ENCODE measurements at places on chromosomes 1 and 21. TPM values are rescaled to one million over a fixed set of nuclear protein-coding genes. Genes with fewer than 3 reads are reported as not detected.

The SPOCD1 gene
- total RNA-seq = not detected

The TINAGL1 gene
- 130 TPM for total RNA-seq

The NBPF11 gene
- total RNA-seq = 10.0 TPM

The LMX1A gene
- total RNA-seq = not detected

The SLC22A15 gene
- total RNA-seq = 3.2 TPM

The FAM177B gene
- total RNA-seq = 0.36 TPM

DNA sequence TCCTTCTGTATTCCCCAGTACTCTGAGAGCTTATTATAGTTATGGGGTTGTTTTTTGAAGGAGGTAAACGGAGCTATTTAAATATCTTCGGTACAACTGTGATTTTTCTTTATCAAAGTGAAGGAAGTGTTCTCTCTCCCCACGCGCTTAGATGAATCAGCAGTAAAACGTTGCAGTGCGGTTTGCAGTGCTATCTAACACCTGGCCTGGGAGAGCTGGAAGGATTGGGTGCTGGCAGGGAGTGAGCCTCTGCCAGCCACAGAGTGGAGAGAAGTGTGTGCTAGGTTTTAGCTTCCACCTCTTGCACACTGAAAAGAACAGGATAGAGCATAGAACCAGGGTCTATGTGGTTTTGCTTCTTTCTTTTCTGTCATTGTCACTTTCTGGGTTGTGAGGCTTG lies 165.9 kb downstream of the SDCCAG8 start:
- no peak for DNase-seq

- no peak for DNase-seq
Observed at GRCh38 chr1:186497651-186498050, 36.7 kb upstream of the PDC start.

DNA sequence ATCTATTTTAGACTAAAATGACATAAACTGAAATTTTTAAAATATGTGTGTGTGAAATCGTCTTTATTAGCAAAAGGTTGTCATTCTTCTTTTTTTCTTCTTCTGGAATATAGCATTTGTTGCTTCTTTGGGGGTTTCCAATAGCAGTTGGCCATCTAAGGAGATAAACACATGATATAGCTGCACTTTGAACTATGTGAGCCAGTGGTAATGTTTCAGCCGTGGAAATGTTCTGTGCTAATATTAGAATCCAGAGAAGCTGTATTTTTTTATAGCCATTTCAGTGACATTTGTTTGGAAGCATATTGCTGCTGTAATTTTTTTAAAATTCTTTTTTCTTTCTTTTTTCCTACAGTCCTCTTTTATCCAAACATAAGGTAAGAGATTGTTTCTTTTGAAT lies 75.1 kb downstream of the CNST start:
- DNase-seq = no peak

DNA sequence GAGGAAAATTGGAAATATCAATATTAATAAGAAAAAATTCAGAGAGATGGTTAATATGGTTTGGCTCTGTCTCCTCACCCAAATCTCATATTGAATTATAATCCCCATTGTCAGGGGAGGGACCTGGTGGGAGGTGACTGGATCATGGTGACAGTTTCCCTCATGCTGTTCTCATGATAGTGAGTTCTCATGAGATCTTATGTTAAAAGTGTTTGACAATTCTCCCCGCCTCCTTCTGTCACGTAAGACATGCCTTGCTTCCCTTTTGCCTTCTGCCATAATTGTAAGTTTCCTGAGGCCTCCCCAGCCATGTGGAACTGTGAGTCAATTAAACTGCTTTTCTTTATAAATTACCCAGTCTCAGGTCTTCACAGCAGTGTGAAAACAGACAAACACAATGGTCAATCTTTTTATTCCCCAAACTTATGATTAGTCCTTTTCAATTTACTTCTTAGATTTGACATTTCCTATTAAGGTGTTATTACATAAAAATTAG lies 11.0 kb downstream of the EGLN1 start:
- DNase-seq = no peak

DNA sequence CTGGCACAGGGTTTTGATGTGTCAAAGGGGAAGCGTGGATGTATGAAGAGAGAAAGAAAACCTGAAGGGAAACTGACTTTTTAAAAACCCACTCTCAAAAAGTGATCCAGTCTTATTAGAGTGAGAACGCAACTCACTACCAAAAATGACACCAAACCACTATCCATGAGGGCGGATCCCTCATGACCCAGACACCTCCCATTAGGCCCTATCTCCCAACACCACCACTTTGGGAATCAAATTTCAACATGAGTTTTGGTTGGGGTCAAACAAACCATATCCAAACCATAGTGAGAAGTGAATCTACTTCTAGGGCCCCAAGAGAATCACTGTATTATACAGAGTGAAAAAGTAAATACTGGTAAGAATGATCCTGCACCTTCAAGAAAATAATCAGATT lies 53.5 kb downstream of the FNBP1L start:
- no peak for DNase-seq

DNA sequence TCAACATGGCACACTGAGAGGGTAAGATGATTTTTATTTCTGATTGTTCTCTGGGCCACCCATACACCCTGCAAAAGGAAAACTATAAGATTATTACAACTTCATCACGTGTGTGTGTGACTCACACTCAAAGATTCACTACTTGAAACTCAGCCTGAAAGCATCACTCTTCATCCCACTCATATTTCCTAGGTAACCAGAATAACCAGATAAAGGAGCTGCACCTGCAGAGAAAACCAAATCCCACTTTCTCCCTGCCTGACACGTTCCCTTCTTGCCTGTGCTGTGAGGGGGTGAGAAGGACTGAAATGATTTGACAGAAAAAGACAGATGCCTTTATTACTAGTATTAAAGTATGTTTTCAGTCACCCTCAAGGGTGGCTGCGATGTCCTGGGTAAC lies 131.6 kb downstream of the TGFBR3 start:
- peak; percentile 21 for DNase-seq

DNA sequence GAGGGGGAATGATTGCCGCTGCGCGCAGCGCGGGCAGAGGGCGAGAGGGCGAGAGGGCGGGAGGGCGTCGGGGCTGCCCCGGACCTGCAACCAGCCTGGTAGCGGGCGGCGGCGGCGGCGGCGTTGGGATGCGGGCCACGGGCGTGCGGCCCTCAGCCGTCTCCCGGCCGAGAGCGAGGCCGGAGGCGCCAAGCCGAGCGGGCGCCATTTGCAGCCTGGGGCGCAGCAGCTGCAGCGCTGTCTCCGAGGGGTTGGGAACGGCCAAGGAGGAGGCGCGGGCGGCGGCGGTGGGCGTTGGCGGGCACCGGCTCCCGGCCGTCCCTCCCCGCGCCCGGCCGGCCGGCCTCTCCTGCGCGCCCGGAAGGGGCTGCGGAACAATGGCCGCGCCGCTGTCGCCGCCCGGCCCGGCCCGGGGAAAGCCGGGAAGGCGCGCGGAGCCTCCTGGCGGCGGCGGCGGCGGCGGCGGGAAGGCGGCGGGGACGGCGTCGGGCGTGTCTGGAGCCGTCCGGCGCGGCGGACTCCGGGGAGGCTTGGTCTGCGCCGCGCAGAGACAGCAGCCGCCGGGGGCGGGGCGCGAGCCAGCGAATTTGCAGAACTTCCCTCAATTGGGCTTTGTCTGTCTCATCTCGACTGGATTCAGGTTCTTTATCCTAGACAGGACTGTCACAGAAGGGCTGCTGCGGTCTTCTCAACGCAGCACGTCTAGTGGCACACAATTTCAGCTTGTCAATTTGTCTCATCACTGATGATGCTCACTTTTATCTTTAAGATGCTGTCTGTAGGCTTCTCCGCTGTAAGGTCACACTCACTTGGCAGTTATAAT lies 35.7 kb downstream of the ZBTB8B start:
- DNase-seq = peak; percentile 84

DNA sequence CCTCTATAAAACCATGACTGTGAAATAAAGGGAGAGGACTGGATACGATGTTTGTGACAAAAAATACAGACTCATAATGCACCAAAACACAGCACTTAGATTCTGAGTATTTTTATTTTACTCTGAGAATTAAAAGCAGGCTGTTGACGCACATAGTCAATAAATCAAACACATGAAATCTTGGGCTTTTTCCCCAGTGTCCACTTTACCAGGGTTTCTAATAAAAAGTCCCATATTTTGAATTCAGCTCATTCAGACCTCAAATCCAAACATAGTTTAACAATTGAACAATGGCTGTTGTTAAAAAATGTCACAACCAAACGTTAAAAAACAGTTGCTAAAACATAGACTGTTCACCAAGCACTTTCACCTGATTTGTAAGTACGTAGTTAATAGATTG lies 553.4 kb downstream of the LTN1 start:
- no peak for DNase-seq

DNA sequence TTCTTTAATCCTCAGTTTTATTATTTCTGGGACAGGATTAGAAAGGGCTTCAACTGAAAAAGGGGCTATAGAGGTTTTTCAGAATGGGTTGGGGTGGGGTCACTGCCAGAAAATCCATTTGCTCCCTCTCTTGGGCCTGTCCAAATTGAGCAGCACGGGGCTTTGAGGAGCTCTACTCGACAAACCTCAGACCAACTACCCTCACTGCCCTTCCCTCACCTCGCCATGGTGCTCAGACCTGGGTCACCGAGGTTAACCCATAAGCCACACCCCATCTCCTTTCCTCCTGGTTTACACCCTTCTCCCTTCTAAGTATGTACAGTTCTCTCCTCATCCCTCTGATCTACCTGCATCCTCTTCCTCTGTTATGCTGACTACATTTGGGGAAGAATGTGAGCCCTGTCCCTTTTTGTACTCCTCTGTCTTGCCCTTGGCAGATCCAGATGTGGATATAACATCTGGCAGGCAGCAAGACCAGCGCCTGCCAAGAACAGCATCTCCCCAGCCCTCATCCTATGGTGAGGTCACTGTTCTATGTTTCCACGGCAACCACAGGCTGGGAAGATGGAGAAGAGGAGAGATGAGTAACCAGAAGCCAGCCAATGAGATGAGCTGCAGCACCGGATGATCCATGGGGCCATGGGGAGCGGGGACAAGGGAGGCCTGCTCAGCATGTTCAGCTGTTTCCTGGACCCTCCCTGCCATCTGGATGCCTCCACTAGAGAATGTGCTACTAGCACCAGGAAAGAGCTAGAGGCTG lies 3.7 kb upstream of the FABP3 start:
- peak; percentile 53 for DNase-seq

- no peak for DNase-seq
Observed at GRCh38 chr21:41559658-41560631, 52.0 kb upstream of the TMPRSS2 start.

- no peak for DNase-seq
Observed at GRCh38 chr1:201396861-201397464, 2.2 kb downstream of the LAD1 start.

DNA sequence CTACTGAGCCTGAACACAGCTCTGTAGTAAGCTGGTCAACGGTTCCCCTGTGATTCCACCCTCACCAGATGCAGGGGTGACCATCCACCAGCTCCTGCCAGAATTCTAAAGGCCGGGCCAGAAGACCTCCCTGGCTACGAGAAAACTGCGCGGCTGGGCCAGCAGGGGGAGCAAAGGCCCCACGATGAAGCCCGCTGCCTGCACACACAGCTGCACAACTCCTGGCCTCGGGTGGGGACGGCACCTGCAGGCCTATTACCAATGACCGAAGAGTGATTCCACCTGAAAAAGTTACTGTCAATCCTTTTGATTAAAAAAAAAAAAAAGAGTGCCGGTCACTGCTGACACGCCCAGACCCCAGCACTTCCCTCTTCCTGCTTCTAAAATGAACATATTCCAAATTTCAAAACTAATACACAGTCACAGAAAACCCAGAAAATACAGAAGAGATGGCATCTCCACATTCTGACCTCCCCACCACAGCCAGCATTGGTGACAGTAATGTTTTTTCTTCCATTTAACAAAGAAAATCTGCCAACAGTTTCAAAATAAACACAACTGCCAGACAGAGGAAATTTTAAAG lies 49.8 kb upstream of the RIPK4 start:
- peak; percentile 82 for DNase-seq

DNA sequence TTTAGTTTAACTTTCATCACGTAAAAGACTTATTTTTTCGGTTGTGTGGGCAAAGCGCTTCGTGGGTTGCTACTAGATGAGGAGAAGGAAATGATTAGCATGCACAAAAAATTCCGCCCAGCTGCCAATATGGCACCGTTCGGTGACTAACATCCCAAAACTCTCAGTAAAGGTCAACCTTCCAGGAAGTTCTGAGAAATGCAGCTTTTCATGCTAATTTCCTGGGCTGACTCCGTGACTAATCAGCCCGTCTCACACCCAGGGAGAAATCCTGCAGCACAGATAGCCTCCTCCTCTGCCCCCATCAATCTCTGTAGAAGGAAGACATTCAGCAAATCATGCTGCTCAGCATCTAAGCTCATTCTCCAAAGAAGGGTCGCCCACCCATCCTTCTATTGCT lies 34.1 kb downstream of the TMCO4 start:
- DNase-seq = no peak

DNA sequence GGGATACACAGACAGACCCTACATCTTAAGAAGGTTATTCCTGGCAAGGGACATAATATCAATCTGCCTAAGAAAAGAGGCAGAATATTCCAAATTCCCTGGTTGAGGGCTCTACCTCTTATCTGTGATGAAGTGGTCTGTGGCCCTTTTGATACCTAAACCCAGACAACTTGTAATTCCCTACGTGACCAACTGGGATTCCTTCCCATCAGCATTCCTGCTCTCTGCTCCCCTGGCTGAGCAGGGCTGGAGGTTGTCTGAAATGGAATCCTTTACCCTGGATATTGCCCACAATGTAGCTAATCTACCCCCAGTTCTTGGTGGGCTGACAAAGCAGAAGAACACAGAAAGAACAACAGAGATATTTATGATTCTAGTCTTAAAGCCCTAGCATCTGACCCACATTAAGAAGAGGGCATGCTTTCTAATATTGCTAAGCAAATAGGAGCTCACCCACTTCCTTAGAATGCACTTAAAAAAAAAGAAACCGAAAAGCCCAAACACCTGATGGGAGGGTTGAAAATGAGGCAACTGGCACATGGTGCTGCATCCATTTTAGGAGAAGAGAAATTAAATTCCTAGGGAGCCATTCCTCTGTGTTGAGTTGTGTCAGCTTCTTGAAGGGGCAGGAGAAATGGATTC lies 36.8 kb downstream of the GADD45A start:
- DNase-seq = no peak

- no peak for DNase-seq
Observed at GRCh38 chr1:71311376-71311775, 230.5 kb upstream of the ZRANB2 start.
